ENCODE measurements at places on chromosomes 16 and 17. TPM values are rescaled to one million over a fixed set of nuclear protein-coding genes. Genes with fewer than 3 reads are reported as not detected.
A peak's percentile ranks its signal among the peaks of the same experiment; 100 is the strongest.

GRCh38 chr16:89922477-89922883, 662 bp upstream of the TUBB3 start:
- peaks cover 76% of the 10 kb centered on the region for H3K27me3 ChIP-seq
- peak; percentile 64 for DNase-seq
- peak overlapping the region; percentile 23 for H3K4me3 ChIP-seq
- H3K4me1 ChIP-seq, result peaks cover 61% of the 10 kb centered on the region
- H3K27ac ChIP-seq, result no peak overlapping the region
- H3K36me3 ChIP-seq, result no peaks in the 10 kb centered on the region

DNA sequence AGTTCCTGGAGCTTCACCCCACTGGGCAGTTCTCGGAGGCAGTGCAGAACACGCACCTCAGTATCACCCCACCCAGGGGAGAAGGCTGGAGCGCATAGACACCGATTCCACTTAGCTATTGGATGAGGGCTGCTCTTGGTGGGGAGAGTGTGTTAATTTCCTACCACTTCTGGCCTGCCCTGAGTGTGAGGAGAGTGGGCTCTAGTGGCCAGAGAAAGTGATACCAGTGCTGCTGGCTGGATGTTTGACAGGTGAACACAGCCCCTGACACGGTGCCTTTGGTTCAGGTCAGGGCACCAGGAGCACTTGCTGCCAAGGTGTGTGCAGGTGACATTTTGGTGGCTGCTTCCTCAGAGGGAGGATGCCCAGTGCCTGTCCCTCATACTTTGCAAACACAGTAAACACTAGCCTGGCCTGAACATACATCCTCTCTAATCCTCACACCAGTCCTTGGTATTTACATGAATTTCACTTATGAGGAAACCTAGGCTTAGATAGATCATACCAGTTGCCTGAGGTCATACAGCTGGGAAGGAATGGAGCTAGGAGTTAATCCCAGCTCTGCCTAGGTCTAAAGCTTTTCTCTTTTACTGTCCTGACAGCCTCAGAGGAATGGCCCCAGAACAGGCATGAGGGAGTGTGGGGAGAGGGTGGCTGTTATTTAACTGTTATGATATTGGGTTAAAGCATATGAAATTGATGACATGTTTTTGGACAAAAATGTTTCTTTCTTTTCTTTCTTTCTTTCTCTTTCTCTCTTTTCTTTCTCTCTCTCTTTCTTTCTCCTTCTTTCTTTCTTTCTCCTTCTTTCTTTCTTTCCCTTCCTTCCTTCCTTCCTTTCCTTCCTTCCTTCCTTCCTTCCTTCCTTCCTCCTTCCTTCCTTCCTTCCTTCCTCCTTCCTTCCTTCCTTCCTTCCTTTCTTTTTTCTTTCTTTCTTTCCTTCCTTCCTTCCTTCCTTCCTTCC, 21.0 kb upstream of the ITGAX start:
- peaks cover 39% of the 10 kb centered on the region for H3K36me3 ChIP-seq
- H3K27me3 ChIP-seq, result no peaks in the 10 kb centered on the region
- H3K27ac ChIP-seq, result no peak overlapping the region
- H3K4me1 ChIP-seq, result no peaks in the 10 kb centered on the region
- H3K4me3 ChIP-seq, result no peak overlapping the region

GRCh38 chr17:76644995-76645394, 1.4 kb upstream of the ST6GALNAC1 start:
- no peak for DNase-seq
- H3K27ac ChIP-seq, result no peak overlapping the region
- no peaks in the 10 kb centered on the region for H3K27me3 ChIP-seq

DNA sequence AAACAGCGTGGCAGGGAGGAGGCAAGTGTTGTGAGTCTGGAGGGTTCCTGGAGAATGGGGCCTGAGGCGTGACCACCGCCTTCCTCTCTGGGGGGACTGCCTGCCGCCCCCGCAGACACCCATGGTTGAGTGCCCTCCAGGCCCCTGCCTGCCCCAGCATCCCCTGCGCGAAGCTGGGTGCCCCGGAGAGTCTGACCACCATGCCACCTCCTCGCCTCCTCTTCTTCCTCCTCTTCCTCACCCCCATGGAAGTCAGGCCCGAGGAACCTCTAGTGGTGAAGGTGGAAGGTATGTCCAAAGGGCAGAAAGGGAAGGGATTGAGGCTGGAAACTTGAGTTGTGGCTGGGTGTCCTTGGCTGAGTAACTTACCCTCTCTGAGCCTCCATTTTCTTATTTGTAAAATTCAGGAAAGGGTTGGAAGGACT, at the start of gene CD19:
Gene CD19, plus strand, starts transcription at position 171 of the 425 bp plus-strand sequence. Its CDS starts 30 bp downstream, at position 201.
- no peak within 1 kb of the TSS for H3K4me3 ChIP-seq

DNA sequence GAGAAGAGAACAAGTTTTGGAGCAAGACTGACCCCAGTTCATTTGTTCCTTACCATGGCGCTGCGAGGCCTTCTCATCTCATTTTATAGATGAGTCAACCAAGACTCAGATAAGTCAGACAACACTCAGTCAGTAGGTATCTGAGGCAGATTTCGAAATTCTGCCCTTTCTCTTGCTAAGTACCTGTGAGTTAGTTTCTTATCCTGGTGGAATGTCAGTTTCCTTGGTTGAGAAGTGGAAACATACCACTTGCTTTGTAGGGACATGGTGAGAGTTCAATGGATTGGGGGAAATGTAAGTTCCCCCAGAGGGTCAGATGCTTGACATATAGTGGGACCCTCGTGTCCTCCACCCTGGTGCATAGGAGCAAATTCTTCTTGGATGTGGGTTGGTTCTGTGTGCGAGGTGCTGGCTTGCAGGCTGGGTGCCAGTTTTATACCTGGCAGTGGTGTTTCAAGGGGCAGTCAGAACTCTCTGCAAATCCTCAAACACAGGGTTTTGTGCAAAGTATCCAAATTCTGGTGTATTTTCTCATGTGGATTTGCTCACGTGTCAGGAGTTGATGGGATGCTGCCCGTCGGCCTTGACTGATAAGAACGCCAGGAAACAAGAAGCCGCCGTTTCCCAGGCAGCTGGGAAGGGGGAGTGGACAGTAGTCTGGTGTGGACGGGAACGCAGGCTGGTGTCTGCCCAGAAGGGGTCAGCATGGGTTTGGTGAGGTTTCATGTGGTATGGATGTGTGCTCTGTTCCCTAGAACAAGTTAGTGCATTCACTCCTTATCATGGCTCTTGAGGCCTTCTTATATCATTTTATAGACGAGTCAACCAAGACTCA, 61.1 kb upstream of the CIBAR2 start:
- no peaks in the 10 kb centered on the region for H3K36me3 ChIP-seq
- H3K27ac ChIP-seq, result no peak overlapping the region
- H3K27me3 ChIP-seq, result peaks cover 63% of the 10 kb centered on the region
- H3K4me1 ChIP-seq, result no peaks in the 10 kb centered on the region
- H3K4me3 ChIP-seq, result no peak overlapping the region

- no peak overlapping the region for H3K4me3 ChIP-seq
- H3K36me3 ChIP-seq, result peaks cover 88% of the 10 kb centered on the region
Measured at GRCh38 chr17:45266372-45266926, 4.6 kb upstream of the SPATA32 start.

DNA sequence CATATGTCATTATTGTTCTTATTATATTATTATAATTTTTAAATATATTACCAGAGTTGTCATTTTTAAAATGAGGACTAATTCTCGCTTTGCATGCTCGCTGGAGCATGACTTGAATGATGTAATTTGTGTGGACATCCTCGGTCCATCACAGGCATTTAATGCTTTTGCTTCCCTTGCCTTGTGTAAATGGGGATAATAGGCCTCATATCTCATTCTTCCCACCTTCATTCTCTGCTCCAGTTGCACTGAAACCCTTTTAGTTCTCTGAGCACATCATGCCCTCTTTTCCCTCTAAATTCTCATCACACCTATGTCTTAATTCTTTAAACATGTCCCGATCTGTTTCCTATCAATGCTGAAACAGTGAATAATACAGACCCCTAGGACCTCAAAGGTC, 285.4 kb downstream of the HS3ST4 start:
- H3K36me3 ChIP-seq, result no peaks in the 10 kb centered on the region
- no peaks in the 10 kb centered on the region for H3K27me3 ChIP-seq
- H3K4me1 ChIP-seq, result no peaks in the 10 kb centered on the region
- no peak overlapping the region for H3K27ac ChIP-seq
- DNase-seq, result no peak

CACNG4 gene
- not detected for polyA plus RNA-seq

DNA sequence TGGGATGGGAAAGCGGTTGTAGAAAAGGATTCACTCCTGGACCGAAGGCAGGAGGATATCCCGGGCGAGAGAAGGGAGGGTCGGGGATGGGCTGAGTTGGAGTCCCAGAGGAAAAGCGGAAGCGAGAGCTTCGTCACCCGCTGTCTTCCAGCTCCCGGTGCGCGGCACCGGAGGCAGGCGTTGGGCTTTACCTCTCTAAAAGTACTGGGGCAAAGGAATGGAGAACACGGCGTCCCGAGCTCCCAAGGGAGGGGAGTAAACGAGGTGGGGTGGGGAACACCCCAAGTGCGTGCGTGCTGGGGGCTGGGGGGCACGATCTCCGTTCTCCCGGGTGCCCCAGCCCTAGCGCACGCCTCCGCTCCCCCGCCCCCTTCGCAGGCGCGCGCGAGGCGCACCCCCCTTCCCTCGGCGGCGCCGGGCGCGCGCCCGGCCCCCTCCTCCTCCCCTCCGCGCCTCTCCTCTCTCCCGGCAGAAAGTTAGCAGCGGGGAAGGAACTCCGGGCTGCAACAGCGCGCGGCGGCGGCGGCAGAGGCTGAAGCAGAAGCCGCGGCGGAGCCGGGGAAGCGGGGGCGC, at the start of gene HS3ST4:
Gene HS3ST4, plus strand, starts transcription at position 441 of the 573 bp plus-strand sequence.
- H3K27ac ChIP-seq, result no peak within 1 kb of the TSS
- H3K4me3 ChIP-seq, result peak within 1 kb of the TSS; percentile 56
- H3K27me3 ChIP-seq, result peaks cover 58% of the 10 kb centered on the region
- H3K4me1 ChIP-seq, result no peaks in the 10 kb centered on the region

C17orf78 gene
- polyA plus RNA-seq, result not detected

DNA sequence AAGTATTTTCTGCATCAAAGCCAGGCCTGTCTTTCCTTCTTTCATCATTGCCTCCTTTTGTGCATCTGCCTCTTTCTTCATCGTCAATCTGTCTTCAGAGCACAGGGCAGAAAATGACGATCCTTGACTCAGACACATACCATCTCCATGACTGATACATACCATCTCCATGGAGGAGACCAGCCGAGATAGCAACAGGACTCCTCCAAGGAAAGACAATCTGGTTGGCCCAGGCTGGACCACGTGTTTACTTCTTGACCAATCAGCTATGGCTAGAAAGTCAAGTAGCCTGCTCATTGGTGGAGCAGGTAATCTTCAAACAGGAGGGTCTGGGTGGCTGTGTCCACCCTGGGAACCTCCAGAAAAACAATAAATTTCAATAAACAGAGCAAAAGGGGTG, 164.6 kb downstream of the CPPED1 start:
- no peaks in the 10 kb centered on the region for H3K27me3 ChIP-seq
- no peak overlapping the region for H3K4me3 ChIP-seq
- no peaks in the 10 kb centered on the region for H3K36me3 ChIP-seq
- no peak overlapping the region for H3K27ac ChIP-seq
- no peaks in the 10 kb centered on the region for H3K4me1 ChIP-seq

DNA sequence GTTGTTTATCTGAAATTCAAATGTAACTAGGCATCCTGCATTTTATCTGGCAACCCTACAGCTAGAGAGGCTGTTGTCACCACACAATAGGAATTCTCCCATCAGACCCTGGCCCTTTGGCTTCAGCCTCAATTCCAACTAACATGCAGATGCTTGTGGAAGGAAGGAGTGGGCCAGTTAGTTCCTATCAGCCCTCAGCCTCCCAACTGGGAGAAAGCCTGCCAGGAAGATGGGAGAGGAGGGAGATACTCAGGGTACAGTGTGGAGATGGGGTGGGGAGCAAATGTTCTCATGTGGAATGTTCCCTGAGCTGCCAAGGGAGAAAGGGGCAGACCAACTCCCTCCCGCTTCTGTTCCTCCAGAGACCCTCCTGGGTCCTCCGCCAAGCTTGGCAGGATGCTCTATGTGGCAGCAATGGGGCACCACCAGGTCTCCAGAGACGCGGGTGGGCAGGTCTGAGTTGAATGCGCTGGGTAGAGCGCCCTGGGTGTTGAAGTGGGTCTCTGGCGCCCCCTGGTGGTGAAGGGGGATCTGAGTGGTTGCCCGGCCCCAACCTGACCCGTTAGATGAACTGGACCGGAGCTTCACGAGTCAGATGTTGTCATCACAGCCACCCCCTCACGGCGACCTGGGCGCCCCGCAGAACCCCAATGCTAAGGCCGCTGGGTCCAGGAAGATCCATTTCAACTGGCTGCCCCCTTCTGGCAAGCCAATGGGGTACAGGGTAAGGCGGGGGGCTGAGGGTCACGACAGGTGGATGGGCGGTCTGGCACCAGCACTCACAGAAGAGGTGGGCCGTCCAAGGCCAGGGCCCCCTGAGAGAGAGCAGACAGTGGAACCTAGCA, 15.2 kb downstream of the GALK1 start:
- no peak overlapping the region for H3K27ac ChIP-seq
- H3K36me3 ChIP-seq, result no peaks in the 10 kb centered on the region
- peak; percentile 80 for DNase-seq
- H3K27me3 ChIP-seq, result peaks cover 4% of the 10 kb centered on the region
- H3K4me1 ChIP-seq, result peaks cover 29% of the 10 kb centered on the region

GRCh38 chr17:74135391-74136167, 67.9 kb upstream of the RPL38 start:
- H3K27ac ChIP-seq, result no peak overlapping the region
- peaks cover 2% of the 10 kb centered on the region for H3K27me3 ChIP-seq
- no peaks in the 10 kb centered on the region for H3K36me3 ChIP-seq
- DNase-seq, result no peak

DNA sequence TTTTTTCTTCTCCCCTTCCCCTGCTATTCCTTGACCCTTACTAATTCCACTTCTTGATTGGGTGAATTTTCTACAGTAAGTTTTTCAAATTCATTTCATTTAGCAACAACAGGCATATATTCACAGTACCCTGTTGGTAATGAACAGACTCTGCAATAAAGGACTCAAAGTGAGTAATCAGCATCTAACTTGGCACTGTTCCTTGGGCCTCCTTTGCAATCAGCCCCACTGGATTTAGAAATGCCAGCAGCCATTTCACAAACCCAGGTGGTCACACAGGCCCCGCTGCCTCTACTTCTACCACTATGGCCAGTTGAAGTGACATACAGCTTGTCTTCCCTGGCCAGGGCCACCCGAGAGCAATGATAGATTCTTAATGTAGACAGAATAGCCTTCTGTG, 113.8 kb downstream of the CYB561 start:
- H3K27me3 ChIP-seq, result no peaks in the 10 kb centered on the region
- no peak for DNase-seq
- no peak overlapping the region for H3K4me3 ChIP-seq
- H3K36me3 ChIP-seq, result no peaks in the 10 kb centered on the region
- H3K27ac ChIP-seq, result no peak overlapping the region

DNA sequence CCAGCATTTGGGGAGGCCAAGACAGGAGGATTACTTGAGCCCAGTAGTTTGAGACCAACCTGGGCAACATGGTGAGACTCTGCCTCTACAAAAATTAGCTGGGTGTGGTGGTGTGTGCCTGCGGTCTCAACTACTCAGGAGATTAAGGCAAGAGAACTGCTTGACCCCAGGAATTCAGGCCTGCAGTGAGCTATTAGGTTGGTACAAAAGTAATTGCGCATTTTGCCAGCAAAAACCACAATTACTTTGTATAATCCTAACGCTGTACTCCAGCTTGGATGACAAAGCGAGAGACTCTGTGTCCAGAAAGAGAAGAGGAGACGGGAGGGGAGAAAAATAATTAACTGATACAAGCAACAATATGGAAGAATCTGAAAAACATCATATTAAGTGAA, 32.7 kb downstream of the YWHAE start:
- H3K27ac ChIP-seq, result no peak overlapping the region
- no peaks in the 10 kb centered on the region for H3K27me3 ChIP-seq
- DNase-seq, result no peak
- no peak overlapping the region for H3K4me3 ChIP-seq

RRAD gene
- polyA plus RNA-seq, result 0.55 TPM

- H3K36me3 ChIP-seq, result peaks cover 18% of the 10 kb centered on the region
- DNase-seq, result no peak
- no peaks in the 10 kb centered on the region for H3K27me3 ChIP-seq
Measured at GRCh38 chr17:82187500-82187899, 25.1 kb downstream of the CCDC57 start.
